HAP-1 (cell line): ENCODE measurements at places on chromosomes 12 and 14.
A peak's percentile ranks its signal among the peaks of the same experiment; 100 is the strongest.

GRCh38 chr12:62210422-62210821, 49.8 kb upstream of the USP15 start:
- peak; percentile 59 for DNase-seq

- DNase-seq: no peak
Observed at GRCh38 chr14:99479906-99480869, at the start of gene SETD3. Gene SETD3, minus strand, starts transcription at chr14:99480859. Its CDS starts 15,054 bp downstream, at chr14:99465805.

DNA sequence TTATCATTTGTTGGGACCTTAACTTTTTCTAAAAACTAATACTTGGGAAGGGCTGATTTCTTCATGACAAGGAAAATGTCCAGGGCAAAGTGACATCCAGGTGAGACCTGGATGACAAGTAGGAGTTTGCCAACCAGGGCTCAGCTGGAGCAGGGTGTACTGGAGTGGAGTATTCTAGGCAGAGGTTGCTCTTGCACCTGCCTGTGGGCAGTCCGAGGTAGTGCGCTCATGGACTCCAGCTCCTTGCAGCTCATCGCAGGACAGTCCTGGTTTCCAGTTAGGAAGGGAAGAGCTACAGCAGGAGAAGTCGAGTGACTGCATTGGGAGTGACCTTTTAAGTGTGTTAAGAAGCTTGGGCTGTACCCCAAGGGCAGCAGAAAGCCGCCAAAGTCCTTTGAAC, 175.9 kb downstream of the PELI2 start:
- DNase-seq: no peak

DNA sequence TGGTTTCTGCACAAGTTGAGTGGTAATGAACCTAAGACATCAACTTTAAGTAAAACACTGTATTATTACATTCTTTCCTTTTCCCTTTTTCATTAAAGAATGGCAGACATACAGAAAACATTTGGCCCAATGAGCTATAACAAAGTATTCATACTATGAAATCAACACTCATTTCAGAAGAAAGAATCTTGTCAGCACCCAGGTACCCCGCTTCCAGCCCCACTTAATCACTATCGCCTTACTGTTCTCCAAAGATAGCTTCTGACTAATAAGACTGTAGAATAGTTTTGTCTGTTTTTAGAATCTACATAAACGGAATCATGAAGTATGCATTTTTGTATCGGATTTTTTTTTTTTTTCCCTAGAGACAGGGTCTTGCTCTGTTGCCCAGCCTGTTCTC, 9.5 kb downstream of the CNTN1 start:
- no peak for DNase-seq

DNA sequence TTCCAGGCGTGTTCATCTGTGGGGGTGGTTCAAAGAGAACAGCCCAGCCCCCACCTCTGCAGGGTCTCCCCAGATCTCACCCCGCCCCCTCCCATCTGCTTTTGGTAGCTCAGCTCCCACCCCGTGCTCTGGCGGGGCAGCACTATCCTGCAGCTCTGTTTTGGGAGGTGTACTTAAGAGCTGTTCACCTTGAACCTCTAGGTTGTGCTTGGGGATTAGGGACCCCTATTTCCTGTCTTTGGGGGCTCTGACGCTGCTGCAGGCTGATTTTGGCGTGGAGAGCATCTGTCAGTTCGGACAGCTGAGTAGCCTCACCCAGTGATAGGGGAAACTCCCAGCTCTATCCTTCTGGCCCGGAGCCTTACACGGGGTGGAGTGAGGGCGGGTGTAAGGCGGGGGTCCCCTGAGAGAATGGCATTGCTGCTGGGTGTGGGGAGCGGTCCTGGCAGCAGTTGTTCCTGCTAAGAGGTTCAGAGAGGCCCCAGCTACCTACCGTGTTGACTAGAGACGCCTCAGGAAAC, 765 bp downstream of the TMEM120B start:
- peak; percentile 26 for DNase-seq

GRCh38 chr12:80721326-80721725, 4.6 kb downstream of the MYF5 start:
- DNase-seq: no peak

GRCh38 chr12:122371475-122372045, 50.9 kb downstream of the CLIP1 start:
- no peak for DNase-seq

DNA sequence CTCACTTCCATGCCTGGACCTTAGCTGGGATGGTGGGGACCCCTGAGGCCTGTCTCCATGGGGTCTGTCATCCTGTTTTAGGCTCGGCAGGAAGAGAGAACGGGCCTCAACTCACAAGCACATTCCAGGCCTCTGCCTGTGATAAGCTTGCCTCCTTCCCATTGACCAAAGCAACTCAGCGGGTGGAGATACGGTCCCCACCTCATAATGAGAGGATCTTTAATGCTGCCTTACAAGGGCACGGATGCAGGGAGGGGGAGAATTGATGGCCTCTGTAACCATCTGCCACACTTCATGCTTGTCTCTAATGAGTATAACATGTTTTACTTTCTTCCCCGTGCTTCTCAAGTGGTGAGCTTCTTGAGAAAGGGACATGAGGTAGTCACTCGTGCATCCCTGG, 50.0 kb downstream of the GLT1D1 start:
- no peak for DNase-seq

GRCh38 chr12:67155863-67156262, 113.3 kb upstream of the CAND1 start:
- DNase-seq: no peak

DNA sequence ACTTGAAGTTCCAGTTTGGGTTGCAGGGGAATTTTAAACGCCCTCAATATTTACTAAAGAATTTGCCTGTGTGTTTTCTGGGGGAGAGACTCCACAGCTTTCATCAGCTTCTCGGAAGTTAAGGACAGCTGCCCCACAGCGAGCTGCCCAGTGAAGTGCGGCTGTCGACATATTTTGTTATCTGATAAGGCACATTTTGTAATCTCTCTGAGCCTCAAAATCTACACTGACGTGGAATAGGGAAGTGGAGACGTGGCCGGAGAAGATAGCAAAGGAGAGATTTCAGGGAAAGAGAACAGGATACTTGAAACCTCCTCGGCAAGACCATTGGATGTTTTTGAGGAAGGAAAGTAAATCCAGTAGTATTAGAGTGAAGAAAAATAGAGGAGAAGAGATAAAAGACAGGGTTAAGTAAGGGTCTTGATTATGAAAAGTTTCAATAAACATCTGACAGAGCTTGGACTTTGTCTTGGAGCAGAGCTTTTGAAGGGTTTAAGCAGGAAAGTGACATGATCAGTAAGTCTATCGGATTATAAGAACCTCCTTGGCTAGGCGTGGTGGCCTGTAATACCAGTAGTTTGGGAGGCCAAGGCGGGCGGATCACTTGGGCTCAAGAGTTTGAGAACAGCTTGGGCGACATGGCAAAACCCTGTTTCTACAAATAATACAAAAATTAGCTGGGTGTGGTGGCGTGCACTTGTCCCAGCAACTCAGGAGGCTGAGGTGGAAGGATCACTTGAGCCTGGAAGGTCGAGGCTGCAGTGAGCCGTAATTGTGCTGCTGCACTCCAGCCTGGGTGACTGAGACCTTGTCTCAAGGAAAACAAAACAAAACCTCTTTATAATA, 1.1 kb downstream of the POLR3B start:
- no peak for DNase-seq

DNA sequence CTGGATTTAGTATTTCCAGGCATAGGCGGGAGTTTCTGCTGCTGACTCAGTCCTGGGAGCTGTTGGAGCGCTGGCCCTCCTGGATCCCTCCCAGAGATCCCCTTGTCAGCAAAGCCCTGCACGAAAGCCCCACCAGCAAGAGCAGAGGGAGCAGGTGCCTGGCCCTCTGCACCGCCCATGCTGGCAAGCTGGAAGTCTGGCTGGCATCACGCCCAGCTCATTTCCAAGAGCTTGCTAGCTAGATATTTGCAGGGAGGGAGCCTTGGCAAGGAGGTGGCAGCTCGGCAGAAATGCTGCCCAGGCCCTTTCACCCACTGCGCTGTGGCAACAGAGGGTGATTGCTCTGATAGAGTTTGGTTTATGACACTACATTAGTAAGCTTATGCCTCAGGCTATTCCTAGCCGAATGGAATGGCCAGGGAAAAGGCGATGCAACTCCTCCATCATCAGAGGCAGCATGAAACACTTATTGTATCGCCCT, 193.9 kb downstream of the EMP1 start:
- DNase-seq: no peak

GRCh38 chr12:94434171-94434570, 25.5 kb downstream of the CEP83 start:
- no peak for DNase-seq

DNA sequence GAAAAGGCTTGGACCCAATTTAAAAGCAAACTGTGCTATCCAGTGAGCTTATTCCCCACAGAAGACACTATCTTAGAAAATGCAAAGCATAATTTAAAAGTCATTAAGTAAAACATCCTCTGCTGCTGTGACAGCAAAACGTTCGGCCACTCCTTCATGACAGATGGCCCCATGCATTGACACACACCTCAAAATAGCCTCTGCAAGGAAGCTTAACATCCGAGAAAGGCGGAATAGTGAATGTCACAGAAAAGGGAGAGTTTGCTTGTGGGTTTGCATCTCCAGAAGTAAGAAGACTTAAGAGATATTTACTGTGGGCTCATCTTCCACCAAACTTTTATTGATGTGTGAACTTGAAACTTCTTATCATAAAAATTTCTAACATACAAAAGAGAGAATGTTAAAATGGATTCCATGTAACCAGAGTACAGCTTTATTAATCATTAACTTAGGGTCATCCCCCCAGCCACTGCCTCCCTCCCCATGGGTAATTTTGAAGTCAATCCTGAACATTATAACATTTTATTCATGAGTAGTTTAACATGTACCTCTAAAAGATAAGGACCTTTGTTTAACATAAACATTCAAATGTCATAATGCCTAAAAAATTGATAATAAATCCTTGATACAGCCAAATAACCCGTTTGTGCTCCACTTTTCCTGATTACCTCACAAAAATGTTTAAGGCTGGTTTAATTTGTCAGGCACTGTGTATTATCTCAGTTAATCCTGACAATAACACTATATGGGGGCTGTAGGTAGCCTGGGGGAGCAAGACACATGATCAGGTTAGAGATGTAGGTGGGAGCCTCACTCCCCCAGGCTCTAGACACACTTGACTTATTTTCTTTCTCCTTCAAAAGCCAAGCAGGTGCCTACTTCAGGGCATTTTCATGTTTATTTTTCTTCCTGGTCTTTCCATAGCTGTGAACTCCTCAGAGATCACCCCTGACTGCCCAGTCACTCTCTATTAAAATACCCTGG, 119.7 kb upstream of the TMCC3 start:
- DNase-seq: no peak

DNA sequence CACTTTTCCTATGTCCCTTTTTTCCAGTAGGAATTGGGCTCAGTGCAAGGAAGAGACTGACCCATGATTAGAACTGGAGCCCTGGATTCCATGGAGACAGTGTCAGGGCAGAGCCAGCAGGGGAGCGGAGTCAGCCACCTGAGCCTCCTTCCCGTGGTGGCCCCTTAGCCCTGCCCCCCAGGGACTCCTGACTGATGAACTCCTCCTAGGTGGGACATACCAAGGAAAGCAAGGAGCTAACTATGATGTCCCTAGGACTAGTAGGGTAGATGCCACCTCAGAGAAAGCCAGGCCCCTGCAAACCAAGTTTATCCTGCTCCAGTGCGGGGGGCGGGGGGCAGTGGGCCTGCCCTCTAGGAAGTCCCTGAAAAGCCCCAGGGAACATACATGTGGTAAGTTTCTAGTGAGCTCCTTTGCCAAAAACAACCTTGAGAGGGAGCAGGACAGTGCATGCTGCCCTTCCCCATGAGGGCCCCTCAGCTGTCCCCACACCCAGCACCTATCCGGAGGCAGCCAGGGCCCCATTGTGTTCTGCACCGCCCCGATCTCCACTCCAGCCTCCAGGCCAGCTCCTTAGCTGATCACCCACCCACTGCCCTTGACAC, 6.2 kb upstream of the COL2A1 start:
- no peak for DNase-seq

DNA sequence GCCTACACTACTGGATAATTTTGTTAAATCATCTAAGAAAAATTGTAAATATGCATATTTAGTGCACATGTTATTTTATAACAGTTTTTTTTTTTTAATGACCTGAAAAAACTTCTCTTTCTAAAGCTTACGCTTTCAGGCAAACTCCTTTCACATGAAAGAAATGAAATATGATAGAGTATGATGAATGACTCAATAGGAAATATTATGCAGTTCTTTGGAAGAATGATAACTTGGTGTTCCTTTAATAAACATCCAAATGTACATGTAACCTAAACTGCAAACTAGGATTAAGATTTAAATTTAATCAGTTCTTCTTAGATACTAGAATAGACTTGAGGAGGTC, 136.6 kb downstream of the FGD4 start:
- DNase-seq: no peak

GRCh38 chr14:93036652-93037345, 78.9 kb downstream of the ITPK1 start:
- DNase-seq: no peak

DNA sequence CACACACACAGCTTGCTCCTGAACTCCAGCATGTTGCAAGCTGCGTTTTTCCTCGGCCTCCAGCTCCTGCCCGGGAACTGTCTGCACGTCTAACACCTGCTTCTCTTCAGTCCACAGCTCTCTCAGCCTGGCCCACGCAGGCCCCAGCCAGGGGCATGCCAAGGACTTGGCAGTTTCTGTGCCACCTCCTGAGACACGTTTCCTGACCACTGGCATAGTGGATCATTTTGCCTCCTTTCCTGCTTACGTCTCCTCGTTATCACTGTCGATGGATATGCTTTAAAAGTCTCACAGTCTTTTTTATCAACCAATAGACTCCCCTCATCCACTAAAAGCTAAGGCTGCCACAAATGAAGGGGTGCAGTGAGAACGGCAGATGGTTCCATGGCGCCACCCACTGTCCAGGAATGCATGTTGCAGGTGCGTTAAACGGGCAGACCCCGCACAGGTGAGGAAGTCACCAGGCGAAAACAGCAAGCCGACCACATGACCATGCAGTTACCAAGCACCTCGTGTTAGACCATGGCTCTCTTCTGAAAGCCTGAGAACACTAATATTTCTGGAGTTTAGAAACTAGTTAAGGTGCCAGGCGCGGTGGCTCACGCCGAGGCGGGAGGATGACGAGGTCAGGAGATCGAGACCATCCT, 14.7 kb upstream of the TEAD4 start:
- DNase-seq: peak; percentile 75

- peak; percentile 6 for DNase-seq
Observed at GRCh38 chr14:20866963-20867362, 24.2 kb upstream of the RNASE3 start.

GRCh38 chr14:77322250-77322902, 1.5 kb downstream of the GSTZ1 start:
- DNase-seq: no peak

DNA sequence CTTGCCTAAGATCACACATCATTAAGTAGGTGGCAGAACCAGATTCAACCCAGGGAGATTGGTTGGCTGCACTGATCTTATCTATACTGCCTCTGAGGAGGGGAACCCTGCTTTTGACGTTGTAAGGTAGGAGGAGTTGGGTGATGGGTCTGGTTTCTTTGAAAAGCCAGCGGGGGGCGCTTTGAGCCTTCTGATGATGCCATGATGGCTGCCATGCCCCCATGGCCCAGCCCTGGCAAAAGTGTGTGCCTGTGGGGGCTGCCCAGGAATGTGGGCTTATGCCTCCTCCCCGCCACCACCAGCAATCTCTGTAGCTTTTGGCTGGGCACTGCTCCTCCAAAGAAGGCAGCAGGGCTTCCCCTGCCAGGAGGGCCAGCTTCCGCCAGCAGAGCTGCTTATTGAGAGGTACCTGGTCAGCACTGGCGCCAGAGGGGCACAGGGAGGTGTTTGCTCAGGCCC, 224.3 kb downstream of the SLC41A2 start:
- no peak for DNase-seq
